SK-N-MC (cell line): ENCODE measurements at places on chromosomes 11 and 22.

- no peak for DNase-seq
These were observed 516.9 kb upstream of the LARGE1 start for GRCh38 chr22:34437140-34437539.

DNA sequence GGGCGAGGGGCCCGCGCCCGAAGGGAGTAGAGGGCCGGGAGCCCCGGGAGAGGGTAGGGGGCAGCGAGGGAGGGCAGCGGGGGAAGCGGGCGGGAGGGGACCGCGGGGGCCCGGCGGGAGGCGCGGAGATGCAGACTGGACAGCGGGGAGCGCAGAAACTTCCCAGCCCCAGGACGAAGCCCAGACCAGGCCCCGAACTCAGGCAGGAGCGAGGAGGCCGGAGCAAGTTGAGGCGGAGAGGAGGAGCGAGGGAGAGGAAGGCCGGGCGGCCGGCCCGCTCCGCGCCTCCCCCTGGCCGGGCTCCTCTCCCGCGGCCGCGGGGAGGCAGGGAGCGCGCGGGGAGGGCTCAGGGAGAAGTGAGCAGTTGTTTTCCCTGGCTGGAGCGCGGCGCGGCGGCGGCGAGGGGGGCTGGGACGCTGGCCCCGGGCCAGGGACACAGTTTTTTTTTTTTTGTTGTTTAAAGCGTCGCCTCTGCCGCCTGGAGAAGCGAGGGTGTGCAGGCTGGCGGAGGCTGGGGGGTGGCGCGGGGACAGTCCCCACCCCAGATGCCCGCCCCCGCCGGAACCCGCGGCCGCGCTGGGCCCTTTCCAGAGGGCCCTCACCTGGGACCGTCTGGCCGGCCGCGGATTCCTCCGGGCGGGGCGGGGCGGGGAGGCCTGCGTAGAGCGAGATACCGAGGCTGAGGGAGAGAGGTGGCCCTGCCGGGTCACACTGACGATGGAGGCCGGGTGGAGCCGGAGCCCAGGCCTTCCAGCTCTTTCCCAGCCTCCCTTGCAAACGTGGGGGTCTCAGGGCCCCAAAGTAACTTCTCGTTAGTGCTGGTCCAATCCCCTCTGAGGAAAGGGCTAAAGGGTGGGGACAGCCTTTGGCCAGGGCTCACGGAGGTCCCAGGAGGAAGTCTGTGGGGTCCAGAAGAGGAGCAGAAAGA is at the start of gene LTBP3:
LTBP3 (minus strand) TSS at position 358 of the 928 bp plus-strand sequence. CDS start 400 bp downstream, outside the sequence.
- DNase-seq: no peak

DNA sequence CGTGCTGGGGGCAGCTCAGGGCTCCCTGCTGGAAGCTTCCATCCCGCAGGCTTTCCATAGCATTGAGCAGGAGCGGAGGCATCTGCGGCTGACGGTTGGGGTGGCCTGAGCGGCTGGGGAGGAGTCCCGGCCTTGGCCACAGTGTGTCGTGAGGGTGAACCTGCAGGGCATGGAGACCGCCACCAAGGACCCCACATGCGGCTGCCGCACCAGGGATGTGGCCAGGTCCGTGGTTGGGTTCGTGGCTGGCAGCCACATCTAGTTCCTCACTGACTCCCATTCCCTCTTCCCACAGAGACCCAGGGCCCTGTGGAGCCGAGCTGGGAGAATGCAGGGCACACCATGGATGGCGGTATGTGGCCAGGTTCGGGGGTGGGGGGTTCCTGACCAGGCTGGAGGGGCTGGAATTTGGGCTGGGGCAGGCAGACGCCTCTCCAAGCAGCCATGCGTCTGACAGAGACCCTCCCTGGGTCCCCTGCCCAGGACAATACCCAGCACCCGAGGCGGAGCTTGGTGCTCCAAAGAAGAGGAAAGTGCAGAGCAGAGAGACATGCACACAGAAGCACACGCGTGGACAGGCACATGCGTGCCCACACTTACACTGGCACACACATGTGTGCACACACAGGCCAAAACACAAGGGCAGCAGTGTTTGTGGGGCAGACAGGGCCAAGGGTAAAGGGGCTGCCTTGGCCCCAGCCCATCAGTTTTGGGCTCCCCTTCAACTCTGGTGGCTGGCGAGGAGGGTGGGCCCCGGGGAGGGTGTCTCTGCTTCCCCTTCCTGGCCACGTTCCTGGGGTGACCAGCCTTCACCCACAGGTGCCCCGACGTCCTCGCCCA is 2.7 kb downstream of the MUC5B start:
- DNase-seq: no peak

DNA sequence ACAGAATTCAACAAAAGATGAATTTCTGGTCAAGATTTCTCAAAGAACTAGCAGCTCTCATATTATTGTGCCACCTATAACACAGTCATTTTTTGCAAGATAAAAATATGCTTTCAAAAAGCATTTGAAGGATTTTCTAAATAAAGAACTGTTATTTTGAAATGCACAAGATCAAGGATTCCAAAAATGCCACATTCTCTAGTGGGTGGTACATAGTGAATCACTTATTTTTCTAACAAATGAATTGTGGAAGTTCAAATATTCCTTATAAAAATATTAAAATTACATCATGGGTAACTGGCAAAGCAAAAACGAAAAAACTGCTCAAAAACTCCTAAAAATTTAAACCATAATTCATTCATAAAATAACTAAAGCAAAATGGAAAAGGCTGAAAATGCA is 2.1 kb downstream of the RNF141 start:
- no peak for DNase-seq

- no peak for DNase-seq
These were observed 123.5 kb downstream of the UVRAG start for GRCh38 chr11:75938543-75938942.

DNA sequence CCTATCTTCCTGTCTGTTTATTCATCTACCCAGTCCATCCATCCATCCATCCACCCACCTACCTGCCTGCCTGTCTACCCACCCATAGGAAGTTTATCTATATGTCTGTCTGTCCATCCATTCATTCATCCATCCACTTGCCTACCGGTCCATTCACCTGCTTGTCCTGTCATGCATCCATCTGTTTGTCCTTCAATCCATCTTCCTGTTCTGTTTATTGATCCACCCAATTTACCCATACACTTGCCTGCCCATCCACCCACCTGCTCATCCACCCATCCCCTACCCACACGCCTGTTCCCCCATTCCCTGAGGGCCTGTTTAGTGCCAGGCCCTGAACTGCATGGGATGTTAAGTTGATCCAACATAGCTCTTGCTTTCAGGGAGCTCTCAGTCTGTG is 18.4 kb downstream of the PARVG start:
- no peak for DNase-seq

GRCh38 chr11:44029977-44030911 is 17.5 kb upstream of the ACCSL start:
- no peak for DNase-seq

GRCh38 chr11:36278531-36279282 is 10.5 kb downstream of the COMMD9 start:
- DNase-seq: no peak

- no peak for DNase-seq
These were observed 8.8 kb downstream of the ATP5MG start for GRCh38 chr11:118410055-118410745.

- no peak for DNase-seq
These were observed 681.6 kb downstream of the TBC1D22A start for GRCh38 chr22:47443836-47444745.

DNA sequence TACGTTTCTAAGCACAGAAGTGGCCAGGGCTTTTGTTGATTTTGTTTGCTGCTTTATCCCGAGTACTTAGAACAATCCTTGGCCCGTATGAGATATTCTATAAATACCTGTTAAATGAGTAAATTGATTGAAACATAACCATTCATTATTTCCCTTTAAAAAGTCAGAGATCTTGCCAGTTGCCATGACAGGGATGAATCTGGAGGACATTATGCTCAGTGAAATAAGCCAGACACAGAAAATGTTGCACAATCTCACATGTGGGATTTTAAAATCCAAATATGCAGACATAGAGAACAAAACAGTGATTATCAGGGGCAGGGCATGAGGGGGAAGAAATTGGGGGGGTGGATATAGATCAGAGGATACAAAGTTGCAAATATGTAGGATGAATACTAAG is 1240.1 kb downstream of the LRRC4C start:
- DNase-seq: no peak

DNA sequence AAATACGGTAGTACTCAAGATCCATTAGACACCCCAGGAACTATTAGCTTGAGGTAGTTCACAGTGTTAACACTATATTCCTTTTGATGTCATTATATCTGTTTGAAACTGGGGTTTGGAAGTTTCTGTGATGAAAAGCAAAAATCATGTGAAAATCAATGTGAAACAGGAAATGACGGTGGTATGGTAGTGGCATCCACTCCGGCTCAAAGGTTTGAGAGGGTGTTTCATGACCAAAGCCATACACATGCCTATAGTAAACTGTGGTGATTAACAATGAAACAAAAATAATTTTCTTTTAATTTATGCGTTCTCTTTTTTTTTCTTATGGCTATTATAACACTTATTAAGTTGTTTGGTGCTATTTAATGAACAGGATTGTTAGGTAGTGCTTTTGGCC is 10.9 kb downstream of the RAB38 start:
- no peak for DNase-seq

DNA sequence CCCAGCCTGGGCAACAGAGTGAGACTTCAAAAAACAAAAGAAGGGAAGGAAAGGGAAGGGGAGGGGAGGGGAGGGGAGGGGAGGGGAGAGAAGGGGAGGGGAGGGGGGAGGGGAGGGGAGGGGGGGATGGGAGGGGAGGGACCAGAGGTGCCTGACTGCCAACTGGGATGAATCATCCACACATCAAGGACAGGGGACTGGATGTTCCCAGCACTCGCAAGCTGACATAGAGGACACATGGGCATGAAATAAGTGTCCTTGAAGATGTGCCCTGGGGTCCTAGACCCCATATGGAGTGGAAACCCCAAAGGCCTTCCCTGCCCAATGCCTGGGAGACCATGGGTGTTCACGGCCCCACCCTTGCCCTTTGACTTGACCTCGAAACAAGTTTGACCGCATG is 19.8 kb downstream of the TST start:
- no peak for DNase-seq

- DNase-seq: no peak
These were observed 94.2 kb downstream of the PTPRJ start for GRCh38 chr11:48074425-48075181.

DNA sequence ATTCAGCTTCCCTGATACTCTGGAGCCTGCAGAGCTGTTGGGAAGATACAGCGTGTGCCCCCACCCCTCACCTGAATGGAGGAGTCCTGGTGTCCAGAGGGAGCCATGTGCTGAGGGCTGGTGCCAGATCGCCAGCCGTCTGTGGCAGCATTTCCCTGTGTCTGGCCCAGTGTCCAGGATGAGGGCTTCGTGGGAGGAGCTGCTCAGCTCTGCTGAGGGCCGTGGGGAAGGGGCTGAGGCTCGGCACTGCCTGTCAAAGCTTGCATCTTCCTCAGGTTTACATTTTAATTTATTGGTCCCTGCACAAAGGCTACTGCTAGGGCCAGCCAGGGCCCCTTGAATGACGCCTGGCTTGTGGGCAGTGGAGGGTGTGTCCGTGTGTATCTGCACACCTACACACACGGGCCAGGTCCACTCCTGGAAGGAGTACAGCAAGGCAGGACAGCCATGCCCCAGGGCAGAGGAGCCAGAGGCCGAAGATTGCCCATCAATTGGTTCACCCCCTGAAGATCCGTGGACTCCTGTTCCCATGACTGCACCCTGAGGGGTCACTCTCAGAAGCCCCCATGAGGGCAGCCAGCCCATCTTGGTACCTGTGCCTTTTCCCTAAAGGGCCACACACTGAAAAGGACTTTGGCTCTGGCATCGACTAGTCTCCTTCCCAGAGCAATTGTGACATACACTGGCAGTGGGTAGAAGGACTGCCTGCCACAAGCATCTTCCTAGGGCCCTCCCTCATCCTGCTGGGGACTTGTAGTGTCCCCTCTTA is 107.7 kb upstream of the PARVA start:
- DNase-seq: no peak

DNA sequence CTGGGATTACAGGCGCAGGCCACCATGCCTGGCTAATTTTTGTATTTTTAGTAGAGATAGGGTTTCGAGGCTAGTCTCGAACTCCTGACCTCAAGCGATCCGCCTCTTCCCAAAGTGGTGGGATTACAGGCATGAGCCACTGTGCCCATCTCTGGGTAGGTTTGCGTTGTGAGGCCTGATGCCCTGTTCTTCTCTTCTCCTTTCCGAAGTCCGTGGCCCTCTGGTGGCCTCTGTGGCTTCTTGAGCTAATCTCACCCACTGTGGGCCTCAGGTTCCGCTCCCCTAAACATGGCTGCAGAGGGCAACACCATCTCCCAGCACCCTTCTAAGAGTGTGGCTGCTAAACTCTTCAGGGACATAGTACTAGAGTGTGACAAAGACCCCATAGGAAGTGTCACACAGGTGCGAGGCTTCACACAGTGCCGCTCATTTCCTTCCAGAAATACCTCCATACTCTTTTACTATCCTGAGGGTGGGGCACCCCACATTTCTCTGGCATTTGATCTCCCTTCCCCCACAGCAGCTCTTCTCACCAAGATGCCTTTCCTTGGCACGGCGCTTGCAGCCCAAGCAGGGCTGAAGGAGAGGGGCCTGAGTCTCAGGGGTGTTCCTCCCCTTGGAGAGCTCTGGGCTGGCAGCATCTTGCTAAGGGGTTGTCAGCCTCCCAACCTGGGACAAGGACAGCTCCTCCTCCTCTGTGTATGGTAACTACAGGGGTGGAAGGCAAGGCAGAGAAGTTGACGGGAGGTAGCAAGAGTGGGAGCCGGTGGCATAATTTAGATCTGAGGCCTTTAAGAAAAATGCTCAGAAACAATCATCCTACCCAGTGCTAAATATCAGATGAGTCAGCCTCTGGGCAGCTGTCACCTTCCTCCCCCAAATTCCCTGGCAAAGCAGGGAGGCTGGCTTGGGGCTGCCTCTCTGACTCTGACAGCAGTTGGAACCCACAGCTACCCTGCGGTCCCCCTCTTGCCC is 6.1 kb downstream of the THY1 start:
- DNase-seq: no peak

- DNase-seq: no peak
These were observed 13.3 kb upstream of the IL10RA start for GRCh38 chr11:117972629-117973502.

DNA sequence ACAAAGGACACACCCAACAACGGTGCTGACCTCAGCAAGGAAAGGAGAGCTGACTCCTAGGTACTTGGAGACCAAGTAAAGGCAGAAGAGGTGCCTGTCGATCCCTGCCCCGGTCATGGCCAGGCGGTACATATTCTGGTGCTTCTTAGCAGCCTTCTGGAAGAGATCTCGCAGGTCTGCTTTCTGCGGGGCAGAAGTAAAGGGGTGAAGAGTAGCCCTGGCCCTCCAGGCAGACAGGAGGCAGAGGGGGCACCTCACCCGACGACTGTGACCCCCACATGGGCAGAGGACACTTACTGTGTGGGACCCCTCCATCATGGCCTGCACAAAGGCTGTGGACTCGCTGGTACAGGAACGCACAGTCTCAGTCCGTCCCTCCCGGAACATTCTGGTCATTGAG is 7.4 kb downstream of the CPT1B start:
- no peak for DNase-seq
